Ovary (tissue), 10 donors: ENCODE measurements at places on chromosomes 1 and 21.

DNA sequence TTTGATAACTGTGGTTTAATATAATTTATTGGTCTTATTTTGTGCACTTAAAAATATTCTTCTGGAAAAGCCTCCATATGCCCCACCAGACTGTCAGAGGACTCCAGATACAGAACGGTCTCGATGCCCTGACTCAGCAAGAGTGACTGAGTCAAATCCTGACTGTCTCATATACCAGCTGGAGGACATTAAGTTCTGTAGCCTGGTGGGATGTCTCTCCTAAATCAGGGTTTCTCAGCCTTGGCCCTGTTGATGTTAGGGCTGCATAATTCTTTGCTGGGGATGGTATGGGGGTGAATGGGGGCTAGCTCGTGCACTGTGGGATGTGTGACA, 67.7 kb upstream of the TLR5 start:
- no peak for DNase-seq

GRCh38 chr1:247370786-247371732, 39.4 kb upstream of the ZNF496 start:
- no peak for DNase-seq

- no peak for DNase-seq
Observed at GRCh38 chr1:227215863-227216510, 102.3 kb downstream of the CDC42BPA start.

- no peak for DNase-seq
Observed at GRCh38 chr1:174428739-174429138, 19.0 kb upstream of the GPR52 start.
